ENCODE measurements at places on chromosomes 5 and 9. TPM values are rescaled to one million over a fixed set of nuclear protein-coding genes. Genes with fewer than 3 reads are reported as not detected.

DNA sequence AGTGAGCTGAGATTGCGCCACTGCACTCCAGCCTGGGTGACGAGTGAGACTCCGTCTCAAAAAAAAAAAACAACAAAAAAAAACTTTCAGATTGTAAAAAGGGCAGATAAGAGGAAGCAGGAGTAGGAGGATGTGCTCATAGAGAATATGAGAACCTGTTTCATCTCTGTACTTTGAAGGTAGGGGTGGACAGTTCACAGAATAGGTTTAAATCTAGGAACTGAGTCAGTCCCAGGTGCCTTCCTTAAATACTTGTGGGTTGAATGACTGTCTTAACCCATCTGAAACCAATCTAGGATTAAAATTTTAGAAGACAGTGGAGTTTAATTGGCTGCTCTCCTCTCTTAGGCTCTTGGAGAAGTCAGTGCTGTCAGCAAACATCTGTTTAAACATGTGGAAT is 12.4 kb downstream of the POLK start:
- H3K4me1 ChIP-seq, result peaks cover 8% of the 10 kb centered on the region
- peak overlapping the region; percentile 12 for H3K27ac ChIP-seq
- H3K27me3 ChIP-seq, result no peaks in the 10 kb centered on the region

DNA sequence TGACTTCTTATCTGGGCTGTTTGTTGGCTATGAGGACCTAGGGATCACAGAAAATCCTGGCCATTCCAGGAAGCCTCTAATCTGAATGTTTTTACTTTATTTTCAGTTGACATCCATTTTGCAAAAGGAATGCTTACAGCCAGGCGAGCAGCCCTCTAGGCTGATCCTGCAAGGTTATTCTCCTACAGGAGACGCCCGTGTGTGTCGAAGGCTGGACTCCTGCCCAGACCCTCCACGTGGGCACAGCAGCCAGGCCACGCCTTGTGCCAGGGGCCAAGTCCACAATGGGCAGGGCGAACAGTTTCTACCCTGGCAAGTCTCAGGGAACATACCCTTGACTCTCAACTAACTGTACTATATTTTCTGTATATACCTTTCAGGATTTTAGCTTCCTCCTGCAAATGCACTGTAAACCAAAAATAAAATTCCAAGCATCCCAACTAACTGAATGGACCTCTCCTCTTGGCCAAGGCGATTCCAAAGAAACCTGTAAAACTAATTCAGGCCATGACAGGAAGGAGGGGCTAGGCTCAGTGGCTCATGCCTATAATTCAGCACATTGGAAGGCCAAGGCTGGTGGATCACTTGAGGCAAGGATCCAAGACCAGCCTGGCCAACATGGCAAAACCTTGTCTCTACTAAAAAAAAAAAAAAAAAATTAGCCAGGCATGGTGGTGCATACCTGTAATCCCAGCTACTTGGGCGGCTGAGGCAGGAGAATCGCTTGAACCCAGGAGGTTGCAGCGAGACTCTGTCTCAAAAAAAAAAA is 5.7 kb downstream of the CMBL start:
- H3K27me3 ChIP-seq, result peaks cover 11% of the 10 kb centered on the region
- no peak for DNase-seq
- H3K27ac ChIP-seq, result no peak overlapping the region
- H3K36me3 ChIP-seq, result no peaks in the 10 kb centered on the region
- H3K4me1 ChIP-seq, result peaks cover 18% of the 10 kb centered on the region

DNA sequence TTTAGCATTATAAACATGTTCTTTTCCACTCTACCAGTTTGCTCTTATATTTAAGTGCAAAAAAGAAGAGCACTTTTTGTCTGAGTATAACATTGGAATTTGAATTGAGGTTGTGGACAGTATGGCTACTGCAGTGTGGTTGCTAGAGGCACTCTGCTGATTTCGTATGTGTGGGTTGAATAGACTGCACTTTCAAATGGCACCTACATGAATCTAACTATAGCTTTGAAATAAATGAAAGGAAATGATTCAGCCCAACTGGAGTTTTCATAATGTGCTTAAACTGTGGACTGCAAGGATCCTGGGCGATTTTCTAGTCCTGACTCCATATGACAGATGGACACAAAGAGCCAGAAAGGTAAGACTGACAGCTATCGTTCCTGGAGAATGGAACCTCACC is 657.6 kb upstream of the RIOK2 start:
- H3K27ac ChIP-seq, result no peak overlapping the region
- no peaks in the 10 kb centered on the region for H3K4me1 ChIP-seq
- no peak for DNase-seq
- no peaks in the 10 kb centered on the region for H3K27me3 ChIP-seq
- H3K4me3 ChIP-seq, result no peak overlapping the region

DNA sequence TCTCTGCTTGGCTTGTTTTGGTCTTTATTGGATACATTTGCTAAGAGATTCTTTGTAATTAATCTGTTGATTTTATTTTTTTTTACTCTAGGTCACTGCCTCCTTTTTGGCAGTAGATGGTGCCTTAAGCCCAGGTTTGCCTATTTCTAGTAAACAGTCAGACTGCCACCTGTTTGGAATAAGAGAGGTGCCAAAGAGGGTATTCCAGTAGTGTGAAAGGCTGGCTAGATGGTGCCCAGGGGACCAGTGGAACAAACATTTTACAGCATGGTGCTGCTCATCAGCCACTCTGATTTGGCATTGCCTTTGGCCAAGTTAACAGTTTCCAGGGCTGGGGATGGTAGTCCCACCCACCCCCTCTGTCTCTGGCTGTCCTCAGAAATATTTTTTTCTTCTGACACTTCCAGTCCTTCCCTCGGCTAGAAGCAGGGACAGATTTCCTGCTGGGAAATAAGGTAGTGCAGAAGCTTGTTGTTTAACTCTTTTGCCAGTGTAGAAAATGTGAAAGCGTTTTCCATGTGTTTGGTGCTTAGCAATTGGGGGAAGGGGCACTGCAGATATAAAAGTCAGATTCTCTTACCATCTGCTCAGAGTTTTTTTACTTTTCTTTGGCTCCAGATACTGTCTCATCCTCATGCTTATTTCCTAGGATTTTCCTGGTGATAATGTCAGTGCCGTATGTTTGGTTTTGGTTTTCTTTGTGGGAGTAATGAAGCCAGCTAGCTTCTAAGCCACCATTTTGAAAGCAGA is 36.6 kb upstream of the FBXL7 start:
- no peaks in the 10 kb centered on the region for H3K4me1 ChIP-seq
- H3K27ac ChIP-seq, result no peak overlapping the region

GRCh38 chr9:35285731-35286130 is 123.9 kb downstream of the UNC13B start:
- no peaks in the 10 kb centered on the region for H3K27me3 ChIP-seq
- no peak overlapping the region for H3K27ac ChIP-seq
- no peak for DNase-seq

DNA sequence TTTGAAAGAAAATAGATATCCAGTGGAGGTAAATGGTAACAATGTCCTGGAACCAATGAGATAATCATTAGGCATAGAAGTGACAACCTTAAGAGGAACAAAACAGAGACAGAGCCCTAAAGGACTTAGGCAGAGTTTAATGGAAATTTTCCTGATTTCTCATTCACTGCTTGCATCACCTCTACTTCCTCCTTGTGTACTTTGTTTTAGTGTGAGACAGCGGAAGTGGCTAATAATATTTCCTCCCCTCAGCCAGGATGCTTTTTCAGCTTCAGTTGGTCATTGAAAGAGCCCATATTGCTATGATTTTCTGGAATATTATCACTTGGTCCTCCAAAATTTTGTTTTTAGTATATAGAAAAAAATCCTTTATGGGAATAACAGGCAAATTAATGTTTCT is 153.4 kb upstream of the MPDZ start:
- peaks cover 16% of the 10 kb centered on the region for H3K4me1 ChIP-seq
- DNase-seq, result no peak
- H3K27me3 ChIP-seq, result no peaks in the 10 kb centered on the region

GRCh38 chr9:7960320-7961050 is 160.9 kb upstream of the DMAC1 start:
- no peak overlapping the region for H3K4me3 ChIP-seq
- H3K36me3 ChIP-seq, result peaks cover 2% of the 10 kb centered on the region
- H3K27me3 ChIP-seq, result no peaks in the 10 kb centered on the region
- peaks cover 18% of the 10 kb centered on the region for H3K4me1 ChIP-seq
- peak overlapping the region; percentile 23 for H3K27ac ChIP-seq
- peak; percentile 2 for DNase-seq

DNAJC25 gene
- 7.7 TPM for total RNA-seq

Measured in neural progenitor cell (in vitro differentiated cells).